Muscle of arm (tissue), 14 donors: ENCODE measurements at places on chromosomes 6 and 20. TPM values are rescaled to one million over a fixed set of nuclear protein-coding genes. Genes with fewer than 3 reads are reported as not detected.

- no peak for DNase-seq
These were observed 65.0 kb downstream of the QRSL1 start for GRCh38 chr6:106694343-106694742.

DNA sequence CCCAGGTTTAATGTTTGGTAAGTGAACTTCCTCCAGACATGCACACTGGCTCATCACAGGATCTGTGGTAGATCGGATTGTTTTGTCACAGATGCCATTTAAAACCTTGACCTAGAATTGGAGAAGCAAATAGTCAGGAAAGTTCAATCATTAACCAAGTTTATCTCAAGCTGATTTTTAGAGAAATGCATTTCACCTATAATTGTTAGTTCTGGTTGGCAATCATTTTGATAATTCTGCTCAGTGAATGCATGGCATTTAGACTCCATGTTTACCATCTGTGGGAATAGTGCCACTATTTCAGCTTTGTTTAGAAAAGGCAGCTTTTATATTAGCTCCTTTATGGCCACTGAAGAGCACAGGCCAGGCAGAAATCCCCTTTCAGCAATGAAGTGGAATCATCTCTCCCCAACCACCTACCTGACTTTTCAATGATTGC, 73.9 kb upstream of the IPCEF1 start:
- no peak for DNase-seq

Gene DHX16
- 22.5 TPM for polyA plus RNA-seq

GRCh38 chr20:23702021-23702420, 13.2 kb upstream of the CST4 start:
- DNase-seq = no peak

Gene KIAA0408
- 30.1 TPM for polyA plus RNA-seq

DNA sequence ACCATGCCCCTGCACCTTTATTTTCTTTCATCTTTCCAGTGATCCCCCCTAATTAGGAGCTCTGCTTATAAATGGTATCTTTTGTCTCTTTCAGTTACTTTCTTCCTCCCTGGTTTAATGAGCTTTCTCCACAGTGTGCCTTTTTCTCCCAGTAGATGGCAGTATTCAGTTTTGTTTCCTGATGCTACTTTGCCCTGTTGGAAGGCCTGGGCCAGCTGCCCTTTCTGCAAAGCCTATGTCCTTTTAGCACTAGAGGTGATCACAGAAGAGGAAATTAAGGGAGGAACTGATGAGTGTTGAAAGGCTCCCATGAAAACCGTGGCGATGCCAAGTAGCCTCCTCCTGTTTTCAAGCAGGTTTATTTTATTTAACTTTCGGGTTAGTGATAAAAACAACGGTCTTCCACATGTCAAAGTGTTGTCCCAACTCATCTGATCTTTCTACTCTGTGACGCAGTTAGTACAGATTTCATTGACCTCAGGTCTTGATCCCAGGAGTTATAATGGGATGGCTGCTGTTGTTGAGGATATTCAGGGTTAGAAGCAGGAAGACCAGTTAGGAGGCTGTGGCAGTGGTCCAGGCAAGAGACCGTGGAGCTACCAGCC, 184.2 kb upstream of the BMP2 start:
- peak; percentile 41 for DNase-seq

Gene PTPRK
- 27.8 TPM for polyA plus RNA-seq

- DNase-seq = no peak
These were observed 67.5 kb downstream of the INSM1 start for GRCh38 chr20:20435453-20435852.

GRCh38 chr20:8094415-8094818, 37.6 kb upstream of the PLCB1 start:
- peak; percentile 77 for DNase-seq

DNA sequence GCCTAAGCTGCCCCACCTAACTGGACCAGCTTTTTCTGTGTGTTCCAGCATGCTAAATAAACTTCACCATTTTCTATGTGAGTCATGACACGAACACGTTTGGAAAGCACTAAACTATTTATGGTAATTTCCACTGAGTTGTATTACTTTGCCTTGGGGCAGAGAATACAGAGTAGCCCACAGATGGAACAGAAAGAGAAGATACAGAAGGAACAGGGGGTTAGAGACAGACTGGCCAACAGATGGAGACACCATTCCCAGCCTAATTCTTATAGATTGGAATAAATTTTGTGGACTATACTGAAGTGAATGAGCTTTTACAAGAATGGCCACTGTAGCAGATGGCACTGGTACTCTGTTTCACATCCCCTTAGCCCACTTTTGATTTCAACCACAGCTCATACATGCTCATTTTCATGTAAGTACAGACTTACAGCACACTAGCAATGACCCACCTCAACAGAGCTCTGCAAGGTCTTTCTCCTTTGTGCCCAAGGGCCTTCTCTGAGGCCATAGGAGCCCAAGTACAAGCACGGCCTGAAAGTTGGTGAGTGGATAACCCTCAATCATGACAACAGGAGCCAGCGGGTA, 13.1 kb upstream of the NT5DC1 start:
- no peak for DNase-seq

DNA sequence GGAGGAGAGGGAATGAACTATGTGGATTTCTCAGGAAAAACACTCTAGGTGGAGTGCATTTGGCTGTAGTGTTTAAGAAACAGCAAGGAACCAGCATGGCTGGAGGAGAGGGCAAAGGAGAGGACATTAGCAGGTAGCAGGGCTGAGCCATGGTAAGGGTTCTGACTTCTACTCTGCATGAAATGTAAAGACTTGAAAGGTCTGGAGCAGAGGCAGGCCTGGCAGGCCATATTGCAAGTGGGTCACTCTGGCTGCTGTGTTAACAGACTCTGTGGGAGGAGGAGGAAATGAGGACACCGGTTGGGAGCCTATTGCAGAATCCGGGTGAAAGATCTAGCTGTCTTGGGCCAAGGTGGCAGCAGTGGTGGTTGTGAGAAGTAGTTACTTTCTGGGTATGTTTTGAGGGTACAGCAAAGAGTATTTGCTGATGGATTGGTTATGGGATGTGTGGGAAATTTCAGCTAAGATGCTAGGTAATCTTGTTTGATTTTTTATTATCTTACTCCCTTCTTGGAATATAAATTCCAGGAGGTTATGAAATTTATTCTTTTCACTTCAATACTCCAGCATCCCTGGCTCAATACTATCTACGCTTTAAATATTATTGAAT, 115.9 kb upstream of the BCLAF1 start:
- DNase-seq = no peak

DNA sequence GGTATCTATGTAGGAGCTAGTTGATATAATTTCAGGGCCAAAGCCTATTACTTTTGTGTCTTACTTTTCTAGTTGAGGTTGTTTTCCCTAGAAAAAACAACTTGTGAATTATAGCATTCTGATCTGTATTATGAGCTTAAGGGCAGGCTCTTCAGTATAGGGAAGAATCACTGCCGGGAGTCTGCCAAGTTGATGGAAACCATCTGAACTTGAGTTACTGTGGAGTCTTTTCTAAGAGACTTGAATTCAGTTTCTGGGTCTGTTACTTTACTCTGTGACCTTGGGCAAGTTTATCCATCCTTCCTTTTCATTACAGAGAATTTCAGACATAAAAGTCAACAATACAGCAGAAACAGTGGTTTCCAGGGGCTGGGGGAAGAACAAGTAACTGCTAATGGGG, 2.1 kb upstream of the CASS4 start:
- no peak for DNase-seq

Gene DEF6
- not detected for polyA plus RNA-seq

Gene SFTA2
- polyA plus RNA-seq = 0.90 TPM

DNA sequence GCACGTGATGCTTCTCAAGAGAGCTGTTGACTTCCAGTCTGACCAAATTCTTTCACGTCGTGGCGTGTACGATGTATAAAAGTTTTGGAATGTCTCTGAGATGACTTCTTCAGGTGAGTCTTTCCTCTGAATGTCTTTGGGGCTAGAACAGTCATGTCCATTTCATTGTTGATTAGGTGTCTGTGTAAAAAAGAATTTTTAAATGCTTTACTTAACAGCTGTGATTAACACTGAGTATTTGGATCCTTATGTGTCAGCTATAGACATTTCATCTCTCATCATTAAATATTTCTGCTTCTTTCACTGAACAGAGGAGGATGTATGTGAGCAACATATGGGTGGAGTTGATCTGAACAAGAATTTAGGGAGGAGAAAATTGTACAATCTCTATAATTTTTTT, 29.3 kb upstream of the KIF13A start:
- no peak for DNase-seq

Gene MTHFD1L
- 29.8 TPM for polyA plus RNA-seq

Gene ADISSP
- 19.2 TPM for polyA plus RNA-seq

Gene ENPP3
- 0.94 TPM for polyA plus RNA-seq

DNA sequence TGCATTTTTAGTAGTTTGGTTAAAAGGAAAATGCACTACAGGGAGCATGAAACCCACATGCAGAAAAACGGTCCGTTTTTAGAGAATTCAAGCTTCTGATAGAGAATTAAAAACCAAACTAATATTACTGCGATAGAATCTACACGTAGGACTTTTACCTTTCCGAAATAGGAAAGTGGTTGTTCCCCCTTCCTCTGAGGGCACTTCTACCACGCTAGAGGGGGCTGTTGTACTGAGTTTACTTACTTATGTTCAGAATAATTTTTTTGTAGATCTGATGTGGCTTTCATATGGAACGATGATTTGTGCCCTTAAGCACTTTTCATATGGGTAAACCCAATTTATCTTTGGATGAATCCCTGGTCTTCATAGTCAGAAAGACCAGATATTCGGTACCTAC, 264.3 kb upstream of the PLN start:
- DNase-seq = peak; percentile 63

GRCh38 chr6:107636486-107636885, 146.6 kb downstream of the SOBP start:
- DNase-seq = no peak

DNA sequence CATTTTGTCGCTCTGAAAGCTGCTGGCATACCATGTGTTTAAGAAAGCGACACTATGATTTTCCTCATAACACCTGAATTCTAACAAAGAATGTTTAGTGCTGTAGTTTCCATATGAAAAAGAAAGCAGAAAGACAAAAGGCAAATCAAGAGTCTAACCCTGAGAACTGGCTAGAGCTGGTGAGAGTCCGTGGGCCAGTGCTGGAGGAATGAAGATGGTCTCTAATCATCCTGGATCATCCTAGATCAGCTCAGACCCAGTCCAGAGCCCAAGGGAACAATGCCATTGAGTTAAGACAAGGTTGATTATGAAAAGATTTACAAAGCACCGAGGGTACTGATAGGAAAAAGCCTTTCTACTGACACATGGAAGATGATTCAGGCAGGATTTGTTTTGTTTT, 73.0 kb upstream of the MYLIP start:
- DNase-seq = no peak

- peak; percentile 50 for DNase-seq
These were observed 28.3 kb downstream of the COL20A1 start for GRCh38 chr20:63321148-63321831.

Gene EMILIN3
- polyA plus RNA-seq = 25.6 TPM

Gene NHLRC1
- 2.3 TPM for polyA plus RNA-seq

- no peak for DNase-seq
These were observed 144.1 kb downstream of the SMAP1 start for GRCh38 chr6:70811788-70812187.

Gene SPTLC3
- 3.0 TPM for polyA plus RNA-seq

GRCh38 chr20:58852543-58853271, at the start of gene GNAS:
GNAS (plus strand) TSS chr20:58852716.
- DNase-seq = peak; percentile 79

- no peak for DNase-seq
These were observed 3.1 kb downstream of the PPP1R18 start for GRCh38 chr6:30683183-30683979.

GRCh38 chr6:45537539-45537938, 159.8 kb upstream of the SUPT3H start:
- DNase-seq = no peak

Gene STMND1
- 0.08 TPM for polyA plus RNA-seq

Gene NRN1
- polyA plus RNA-seq = 41.2 TPM

- DNase-seq = no peak
These were observed 211.5 kb upstream of the FKBP1C start for GRCh38 chr6:62999796-63000195.
